ENCODE measurements at places on chromosomes 12 and 14.

GRCh38 chr12:104575442-104576186, 118.9 kb downstream of the CHST11 start:
- DNase-seq, result no peak

DNA sequence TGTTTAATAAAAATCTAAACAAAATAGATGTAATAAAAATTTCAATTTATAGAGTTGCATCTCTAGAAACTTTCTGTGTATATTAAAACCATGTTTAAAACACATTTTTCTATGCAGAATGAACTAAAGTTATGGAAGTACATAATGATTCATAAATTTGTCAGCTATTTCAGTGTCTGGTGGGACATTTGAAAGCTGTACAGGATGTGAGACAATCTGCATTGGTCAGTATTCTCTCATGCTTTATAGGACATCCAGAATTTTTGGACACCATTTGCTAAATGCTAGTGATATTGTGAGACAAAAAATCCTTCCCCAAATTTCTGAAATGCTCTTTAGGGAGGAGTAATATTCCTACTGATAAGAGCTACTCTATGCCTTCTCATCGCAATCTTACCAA, 13.3 kb downstream of the GPR135 start:
- no peak for DNase-seq

- DNase-seq, result no peak
Observed at GRCh38 chr12:52984136-52984535, 22.1 kb upstream of the EIF4B start.

- DNase-seq, result no peak
Observed at GRCh38 chr14:92549859-92550230, 36.3 kb downstream of the RIN3 start.

- no peak for DNase-seq
Observed at GRCh38 chr14:22221508-22221907, 367.5 kb downstream of the DAD1 start.

- no peak for DNase-seq
Observed at GRCh38 chr12:107645630-107646333, 39.8 kb upstream of the PWP1 start.

DNA sequence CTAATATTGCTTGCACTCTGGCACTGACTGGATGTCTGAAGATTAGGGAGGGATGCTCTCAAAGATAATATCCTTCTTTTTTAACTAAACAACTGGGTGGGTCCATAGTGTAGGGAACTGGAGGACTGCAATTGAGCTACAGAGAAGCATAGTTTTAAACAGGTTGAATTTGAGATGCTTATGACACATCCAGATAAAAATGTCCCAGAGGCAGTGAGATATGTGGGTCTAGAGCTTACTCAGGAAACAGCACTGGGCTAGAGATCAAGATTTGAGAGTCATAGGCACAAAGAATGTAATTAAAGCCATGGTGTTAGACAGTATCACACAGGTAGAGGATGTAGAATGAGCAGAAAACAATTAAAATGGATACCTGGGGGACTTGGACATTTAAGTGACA, 198.4 kb downstream of the NELL2 start:
- DNase-seq, result no peak

GRCh38 chr12:1839956-1840951, 19.9 kb downstream of the LRTM2 start:
- DNase-seq, result no peak

- no peak for DNase-seq
Observed at GRCh38 chr14:90892970-90893369, 76.7 kb upstream of the TTC7B start.

All from head of caudate nucleus (tissue), 42 donors.